Kidney epithelial cell (primary cell): ENCODE measurements at places on chromosomes 1 and 21. TPM values are rescaled to one million over a fixed set of nuclear protein-coding genes. Genes with fewer than 3 reads are reported as not detected.
A peak's percentile ranks its signal among the peaks of the same experiment; 100 is the strongest.

- no peak for DNase-seq
These were observed 1.6 kb downstream of the CD53 start for GRCh38 chr1:110874324-110875215.

DNA sequence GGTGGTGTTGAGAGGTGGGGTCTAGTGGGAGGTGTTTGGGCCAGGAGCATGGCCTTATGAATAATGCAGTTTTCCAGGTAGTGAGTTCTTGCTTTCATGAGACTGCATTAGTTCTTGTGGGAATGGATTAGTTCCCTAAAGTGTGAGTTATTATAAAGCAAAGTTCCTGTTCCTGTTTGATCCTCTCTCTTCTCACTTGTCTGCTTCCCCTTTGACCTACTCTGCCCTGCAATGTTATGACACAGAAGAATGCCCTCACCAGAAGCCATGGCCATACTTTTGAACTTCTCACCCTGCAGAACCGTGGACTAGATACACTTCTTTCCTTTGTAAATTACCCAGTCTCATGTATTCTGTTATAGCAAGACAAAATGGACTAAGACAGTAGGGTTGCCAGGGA is 53.6 kb downstream of the MAP3K7CL start:
- no peak for DNase-seq

DNA sequence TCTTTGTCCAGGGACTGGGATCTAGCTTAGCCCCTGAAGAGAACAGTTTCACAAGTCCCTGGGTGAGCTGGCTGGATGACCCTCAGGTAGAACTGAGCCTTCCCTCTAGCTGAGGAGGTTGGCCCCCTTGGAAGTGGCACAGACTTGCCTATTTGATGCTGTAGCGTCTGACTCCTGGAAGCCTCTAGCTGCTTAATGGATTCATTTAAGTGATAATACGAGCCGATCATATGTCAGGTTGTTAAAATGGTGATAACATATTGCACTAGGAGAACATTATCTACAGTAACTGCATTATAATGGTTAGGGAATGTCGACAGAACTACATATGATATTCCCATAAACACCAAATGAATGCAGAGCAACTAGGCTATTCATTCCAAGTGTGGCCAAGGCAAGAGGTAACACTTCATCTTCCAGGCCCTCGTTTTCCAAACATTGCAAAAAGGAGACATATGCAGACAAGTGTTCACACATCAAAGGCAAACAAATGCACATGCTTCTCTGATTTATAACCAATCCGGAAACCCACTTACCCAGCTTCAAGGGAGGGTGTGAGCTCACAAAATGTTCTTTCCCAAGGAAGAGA is 340.1 kb upstream of the PLXNA2 start:
- no peak for DNase-seq

GRCh38 chr21:17742181-17742580 is 77.0 kb downstream of the C21orf91 start:
- no peak for DNase-seq

DNA sequence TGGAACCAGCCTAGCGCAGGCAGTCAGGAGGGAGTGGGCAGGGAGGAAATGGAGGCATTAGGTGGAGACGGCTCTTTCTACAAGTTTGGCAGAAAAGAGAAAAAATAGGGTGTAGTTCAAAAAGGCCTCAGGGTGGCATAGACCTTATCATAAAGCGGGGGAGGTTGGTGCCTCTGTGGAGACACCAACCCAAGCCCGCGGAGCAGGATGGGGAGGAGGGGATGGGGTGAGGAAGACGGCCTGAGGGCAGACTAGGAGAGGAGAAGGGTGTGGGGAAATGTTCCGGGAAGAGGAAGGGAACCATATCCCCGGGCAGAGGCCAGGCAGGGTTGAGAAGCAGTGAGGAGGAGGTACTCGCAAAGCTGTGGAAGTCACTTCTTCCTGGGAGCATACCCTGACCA is 17.4 kb upstream of the SHE start:
- no peak for DNase-seq

DNA sequence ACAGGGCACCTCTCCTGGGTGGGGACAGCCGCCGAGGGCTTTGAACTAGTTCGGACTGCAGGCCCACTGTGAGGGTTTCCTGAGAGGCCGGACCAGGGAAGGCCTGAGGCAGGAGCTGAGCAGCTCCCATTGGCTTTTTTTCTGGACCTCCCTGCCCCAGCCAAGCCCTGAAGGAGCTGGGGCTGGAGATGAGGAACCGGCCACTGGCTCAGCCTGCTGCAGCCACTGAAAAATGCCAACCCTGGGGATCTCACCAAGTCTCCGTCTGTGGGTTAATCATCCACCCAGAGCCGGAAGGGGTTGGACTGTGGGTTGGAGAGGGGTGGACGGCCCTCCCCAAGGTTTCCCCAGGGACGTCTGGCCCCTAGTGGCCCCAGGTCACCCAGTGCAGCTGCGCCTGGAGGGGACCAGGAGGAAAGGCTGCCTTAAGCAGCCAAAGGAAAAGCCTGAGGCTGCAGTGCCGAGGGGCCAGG is 2.5 kb downstream of the VWA1 start:
- peak; percentile 48 for DNase-seq

- no peak for DNase-seq
These were observed 163.7 kb downstream of the ROR1 start for GRCh38 chr1:63937461-63938022.

Gene REG4
- not detected in 2 replicates for total RNA-seq

Gene NEGR1
- 4.0 and 4.9 TPM in 2 replicates for total RNA-seq

Gene TMPRSS3
- total RNA-seq: 3.8 and 4.1 TPM in 2 replicates
